ENCODE measurements at places on chromosomes 13 and 19.

- DNase-seq: no peak
These were observed 29.6 kb upstream of the KLF2 start for GRCh38 chr19:16295057-16295456.

DNA sequence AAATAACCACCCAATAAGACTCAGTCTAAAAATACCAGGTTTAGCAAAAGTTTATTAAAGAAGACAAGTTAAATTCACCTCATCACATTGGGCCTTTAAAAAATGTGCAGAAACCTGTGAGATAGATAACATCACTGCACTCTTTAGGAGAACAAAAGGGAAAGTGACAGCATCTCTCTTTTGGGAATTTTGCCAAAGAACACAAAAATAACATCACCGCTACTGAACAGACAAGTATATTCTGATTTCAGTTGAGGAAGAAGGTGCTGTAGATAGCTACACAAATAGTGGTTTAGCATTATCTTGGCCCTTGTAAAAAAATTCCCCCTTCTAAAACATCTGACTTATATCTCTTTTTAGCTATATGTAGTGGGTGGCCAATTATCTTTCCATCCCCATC lies 244.7 kb downstream of the VWA8 start:
- no peak for DNase-seq

GRCh38 chr13:35760735-35761281 lies 284.3 kb upstream of the MAB21L1 start:
- DNase-seq: no peak

- DNase-seq: no peak
These were observed 26.2 kb downstream of the CSNK1G2 start for GRCh38 chr19:1967087-1967608.

DNA sequence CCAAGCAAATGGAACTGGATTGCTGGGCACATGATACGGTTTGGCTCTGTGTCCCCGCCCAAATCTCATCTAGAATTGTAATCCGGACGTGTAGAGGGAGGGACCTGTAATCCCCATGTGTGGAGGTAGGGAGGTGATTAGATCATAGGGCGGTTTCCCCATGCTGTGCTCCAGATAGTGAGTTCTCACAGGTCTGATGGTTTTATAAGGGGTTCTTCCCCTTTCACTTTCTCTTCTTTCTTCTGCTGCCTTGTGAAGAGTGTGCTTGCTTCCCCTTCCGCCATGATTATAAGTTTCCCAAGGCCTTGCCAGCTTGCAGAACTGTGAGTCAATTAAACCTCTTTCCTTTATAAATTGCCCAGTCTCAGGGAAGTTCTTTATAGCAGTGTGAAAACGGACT lies 32.6 kb upstream of the MTIF3 start:
- no peak for DNase-seq

DNA sequence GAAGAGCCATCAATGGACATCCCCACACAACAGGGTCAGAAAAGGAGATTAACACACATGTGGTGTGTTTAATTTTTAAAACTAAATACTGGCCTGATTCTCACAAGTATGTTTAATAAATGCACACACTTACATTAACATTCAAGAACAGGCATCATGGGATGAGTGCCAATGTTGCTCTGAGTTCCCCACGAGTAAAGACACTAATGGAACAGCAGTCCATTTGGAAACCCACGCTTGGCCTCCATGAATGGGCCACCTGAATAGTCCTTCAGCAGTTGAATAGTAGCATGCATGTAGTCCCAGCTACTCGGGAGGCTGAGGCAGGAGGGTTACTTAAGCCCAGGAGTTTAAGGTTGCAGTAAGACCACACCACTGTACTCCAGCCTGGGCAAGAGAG lies 195.2 kb upstream of the IPO5 start:
- DNase-seq: no peak

DNA sequence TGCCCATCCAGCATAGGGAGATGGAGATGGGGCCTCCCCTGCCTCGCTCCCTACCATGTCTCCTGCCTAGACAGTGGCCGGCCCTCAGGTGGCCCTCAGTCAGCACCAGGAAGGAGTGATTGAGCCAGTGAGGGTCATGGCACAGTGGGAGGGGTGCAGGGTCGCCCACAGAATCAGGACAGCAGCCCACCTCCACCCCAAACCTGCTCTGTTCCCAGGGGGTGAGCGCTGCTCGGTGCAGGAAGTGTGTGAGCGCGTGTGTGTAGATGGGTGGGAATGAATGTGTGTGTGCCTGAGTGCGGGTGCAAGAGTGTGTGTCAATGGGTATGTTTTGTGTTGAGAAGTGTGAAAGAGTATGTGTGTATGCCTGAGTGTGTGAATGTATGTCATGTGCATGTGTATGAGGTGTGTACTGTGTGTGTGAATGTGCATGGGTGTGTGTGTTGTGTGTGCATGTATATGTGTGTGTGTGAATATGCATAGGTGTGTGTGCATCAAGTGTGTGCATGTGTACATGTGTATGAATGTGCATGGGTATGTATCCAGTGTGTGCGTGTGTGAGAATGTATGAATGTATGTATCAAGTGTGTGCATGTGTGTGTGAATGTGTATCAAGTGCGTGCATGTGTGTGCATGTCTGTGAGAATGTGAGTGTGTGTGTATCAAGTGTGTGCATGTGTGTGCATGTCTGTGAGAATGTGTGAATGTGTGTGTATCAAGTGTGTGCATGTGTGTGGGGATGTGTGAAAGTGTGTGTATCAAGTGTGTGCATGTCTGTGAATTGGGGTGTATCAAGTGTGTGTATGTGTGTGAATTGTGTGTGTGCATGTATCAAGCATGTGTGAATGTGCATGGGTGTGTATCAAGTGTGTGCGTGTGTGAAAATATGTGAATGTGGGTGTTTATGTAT lies 12.0 kb downstream of the EVI5L start:
- no peak for DNase-seq

DNA sequence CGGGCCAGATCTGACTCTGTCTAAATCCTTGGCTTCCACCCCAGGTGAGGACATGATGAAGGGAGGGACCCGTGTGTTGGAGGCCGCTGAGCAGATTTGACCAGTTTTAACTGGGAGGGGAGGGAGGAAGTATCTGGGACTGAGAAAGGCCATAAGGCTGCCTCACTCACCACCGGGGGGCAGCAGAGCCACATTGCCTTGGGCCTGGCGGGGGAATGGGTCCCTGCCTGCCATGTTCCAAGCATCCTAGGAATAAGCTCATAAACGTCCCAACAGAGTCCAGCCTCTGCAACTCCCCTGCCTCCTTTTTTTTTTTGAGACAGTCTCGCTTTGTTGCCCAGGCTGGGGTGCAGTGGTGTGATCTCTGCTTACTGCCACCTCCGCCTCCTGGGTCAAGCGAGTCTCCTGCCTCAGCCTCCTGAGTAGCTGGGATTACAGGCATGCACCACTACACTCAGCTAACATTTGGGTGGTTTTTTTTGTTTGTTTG lies 15.5 kb downstream of the MAST3 start:
- DNase-seq: peak; percentile 91
